ENCODE measurements at places on chromosomes 4 and X.
A peak's percentile ranks its signal among the peaks of the same experiment; 100 is the strongest.

DNA sequence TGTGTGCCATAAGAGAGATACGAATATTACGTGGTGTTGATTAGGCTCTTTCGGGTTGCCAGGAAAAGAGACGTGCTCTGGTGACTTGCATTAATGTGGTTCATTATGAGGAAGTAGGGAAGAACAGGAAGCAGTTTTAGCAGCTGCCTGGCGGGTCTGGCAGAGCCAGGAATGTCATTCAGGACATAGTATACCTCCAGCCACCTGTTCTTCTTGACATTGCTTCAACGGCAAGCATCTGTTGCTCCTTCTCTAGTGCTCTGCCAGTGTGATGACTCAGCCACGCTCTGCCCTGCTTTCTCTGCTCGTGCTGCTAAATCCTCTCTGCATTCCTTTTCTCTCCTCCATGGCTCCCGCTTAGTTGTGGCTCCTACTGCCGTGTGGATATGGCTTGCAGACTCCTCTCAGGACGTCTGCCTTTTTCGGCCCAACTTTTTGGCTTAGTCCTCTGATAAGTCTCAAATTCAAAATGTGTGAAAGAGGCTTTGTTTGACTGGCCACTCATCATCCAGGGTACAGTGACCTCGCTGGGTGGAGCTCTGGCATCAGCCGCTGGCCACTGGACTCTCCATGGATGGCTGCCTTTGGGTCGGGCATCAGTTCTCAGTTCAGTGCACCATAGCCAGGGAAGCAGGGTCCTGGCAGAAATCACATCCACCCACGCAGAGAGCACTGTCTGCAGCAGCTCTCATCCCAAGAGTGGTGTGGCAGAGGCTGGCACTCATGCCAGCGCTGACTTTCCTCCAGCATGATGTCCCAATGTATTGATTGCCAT is 89.3 kb upstream of the KLF3 start:
- DNase-seq, result peak; percentile 80

GRCh38 chrX:9578083-9578779 is 113.4 kb downstream of the TBL1X start:
- DNase-seq, result no peak

DNA sequence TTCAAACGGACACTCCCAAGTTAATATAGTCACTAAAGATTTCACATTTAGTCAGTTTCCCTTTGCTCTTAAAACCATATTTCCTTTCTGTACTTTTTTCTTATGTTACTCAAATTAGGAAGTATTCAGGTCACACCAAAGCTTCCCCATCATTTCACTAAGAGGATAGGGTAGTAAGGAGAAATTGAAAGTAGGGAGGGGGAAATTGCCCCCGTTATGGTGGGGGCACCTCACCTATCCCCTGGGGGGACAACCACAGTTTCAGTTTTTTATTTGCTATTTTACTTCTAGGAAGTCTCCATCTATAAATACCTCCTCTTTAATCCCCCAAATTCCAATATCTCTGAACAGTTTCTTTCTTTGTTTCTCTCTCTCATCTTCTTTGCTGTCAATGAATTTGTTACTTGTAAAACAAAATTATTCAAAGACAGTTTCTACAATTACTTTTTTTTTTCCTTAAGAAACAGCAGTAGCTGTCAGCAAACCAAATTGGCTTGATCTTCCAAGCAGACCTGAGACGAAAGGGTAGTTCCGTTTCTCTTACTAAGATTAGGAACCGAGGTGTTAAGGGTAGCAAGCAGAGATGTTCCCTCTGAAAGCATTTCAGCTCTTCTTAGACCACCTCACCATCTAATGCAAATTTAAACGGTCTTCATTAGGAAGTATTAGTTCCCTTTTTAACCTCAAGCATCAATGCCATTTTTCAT is 160.2 kb upstream of the KLF3 start:
- no peak for DNase-seq

DNA sequence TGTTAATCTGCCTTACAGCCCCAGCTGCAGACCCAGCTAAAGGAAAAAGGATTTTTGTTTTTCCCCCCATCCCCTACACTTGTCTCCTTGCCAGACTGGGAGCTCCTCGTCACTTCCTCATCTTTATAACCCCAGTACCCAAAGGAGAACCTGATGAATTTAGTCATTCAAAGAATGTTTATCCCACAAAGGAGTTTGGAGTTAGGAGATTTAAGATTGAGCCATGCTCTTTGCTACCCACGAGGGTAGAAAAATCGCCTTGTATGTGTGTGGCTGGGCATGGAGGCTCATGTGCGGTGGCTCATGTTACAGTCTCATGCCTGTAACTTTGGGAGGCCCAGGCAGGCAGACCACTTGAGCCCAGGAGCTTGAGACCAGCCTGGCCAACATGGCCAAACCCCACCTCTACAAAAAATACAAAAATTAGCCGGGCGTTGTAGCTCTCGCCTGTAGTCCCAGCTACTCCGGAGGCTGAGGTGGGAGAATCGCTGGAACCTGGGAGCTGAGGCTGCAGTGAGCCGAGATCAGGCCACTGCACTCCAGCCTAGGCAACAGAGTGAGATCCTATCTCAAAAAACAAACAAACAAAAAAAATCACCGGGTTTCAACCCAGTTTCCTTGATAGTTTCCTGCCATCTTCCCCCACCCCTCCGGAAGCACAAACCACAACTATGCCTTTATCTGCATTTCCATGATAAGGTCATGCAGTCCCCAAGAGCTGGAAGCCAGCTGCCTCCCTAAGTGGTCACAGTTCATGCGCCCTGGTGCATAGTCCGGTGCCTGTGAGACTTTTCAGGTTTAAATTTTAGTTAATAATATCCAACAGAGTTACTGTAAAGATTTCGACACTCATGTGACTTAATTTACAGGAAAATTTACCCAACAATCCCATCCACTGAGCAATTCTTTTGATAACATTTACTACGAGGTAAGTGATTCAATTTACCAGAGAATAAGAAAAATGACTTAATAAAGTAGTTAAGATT is 1.5 kb downstream of the CFAP97 start:
- peak; percentile 49 for DNase-seq

GRCh38 chr4:113537628-113538027 is 223.9 kb downstream of the CAMK2D start:
- DNase-seq, result no peak

GRCh38 chr4:24260133-24260715 is 324.1 kb downstream of the DHX15 start:
- no peak for DNase-seq

GRCh38 chr4:24968278-24968677 is 55.4 kb upstream of the CCDC149 start:
- DNase-seq, result no peak

GRCh38 chr4:41204400-41204978 is 9.9 kb downstream of the APBB2 start:
- DNase-seq, result peak; percentile 98

- DNase-seq, result no peak
These were observed 1.2 kb downstream of the TLR6 start for GRCh38 chr4:38855466-38855865.

DNA sequence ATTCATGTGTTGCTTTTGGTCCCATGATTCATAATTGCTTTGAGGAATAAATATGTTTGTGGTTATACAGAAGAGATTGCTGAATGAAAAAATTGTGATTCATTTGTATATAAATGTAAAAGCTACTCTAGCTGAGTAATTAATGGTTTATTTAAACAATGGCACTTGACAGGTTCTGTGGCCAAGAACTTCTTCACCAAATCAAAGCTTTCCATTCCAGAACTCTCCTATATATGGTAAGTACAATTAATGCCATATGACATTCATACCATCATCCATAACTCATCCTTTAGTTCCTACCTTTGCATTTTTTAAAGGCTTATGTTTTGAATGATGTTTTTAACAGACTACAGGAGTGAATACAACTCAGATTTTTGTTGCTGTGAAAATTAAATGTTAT is 105.8 kb downstream of the REPS2 start:
- no peak for DNase-seq

DNA sequence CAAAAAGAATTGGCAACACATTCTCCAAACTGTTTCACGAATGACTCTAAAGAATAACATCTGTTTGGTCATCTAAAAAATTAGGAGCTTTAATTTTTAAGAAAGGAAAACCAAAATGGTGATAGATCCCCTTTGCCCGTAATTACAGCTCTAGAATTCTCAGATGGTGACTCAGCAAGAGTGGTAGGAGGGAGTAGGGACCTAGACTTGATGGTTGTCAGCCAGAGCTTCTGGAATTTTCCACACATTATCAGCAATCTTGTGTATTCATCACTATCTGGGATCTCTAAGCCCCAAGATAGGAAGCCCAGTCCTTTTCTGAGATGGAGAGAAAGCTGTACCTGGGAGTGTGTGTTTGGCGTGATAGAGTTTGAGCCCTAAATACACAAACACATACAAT is 103.9 kb upstream of the RAB40AL start:
- no peak for DNase-seq

DNA sequence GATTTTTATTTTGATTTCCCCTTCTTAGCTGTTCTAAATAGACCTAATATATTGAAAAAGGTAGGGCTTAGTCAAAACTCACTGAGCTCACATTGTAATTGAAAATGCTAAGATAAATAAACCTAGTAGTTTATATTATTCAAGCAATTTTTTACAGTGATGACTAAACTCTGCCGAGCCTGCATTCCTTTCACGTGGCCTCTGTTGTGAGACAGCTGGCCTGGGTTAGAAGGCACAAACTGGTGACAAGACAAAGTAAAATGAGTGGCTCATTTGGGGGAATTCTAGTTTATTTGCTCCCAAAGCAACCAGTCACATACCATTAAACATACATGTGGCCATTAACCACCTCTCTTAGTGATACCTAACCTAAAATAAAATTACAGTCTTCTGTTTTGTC is 169.4 kb upstream of the TEX13C start:
- no peak for DNase-seq

DNA sequence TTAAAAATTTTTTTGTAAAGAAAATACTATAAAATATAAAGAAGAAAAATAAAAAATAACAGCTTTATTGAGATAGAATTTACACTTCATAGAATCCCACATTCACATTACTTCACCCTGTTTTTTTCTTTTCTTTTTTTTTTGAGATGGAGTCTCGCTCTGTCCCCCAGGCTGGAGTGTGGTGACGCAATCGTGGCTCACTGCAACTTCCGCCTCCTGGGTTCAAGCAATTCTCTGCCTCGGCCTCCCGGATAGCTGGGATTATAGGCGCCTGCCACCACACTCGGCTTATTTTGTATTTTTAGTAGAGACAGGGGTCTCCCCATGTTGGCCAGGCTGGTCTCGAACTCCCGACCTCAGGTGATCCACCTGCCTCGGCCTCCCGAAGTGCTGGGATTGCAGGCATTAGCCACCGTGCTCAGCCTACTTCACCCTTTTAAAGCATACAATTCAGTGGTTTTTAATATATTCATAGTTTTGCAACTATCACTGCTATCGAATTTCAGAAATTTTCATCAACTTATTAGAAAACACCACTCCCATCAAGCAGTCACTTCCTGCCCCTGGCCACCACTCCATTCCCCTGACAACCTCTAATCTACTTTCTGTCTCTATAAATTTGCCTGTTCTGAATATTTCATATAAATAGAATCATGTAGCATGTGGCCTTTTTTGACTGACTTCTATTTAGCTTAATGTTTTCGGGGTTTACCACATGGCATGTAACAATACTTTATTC is 48.7 kb downstream of the TMEM131L start:
- DNase-seq, result no peak

DNA sequence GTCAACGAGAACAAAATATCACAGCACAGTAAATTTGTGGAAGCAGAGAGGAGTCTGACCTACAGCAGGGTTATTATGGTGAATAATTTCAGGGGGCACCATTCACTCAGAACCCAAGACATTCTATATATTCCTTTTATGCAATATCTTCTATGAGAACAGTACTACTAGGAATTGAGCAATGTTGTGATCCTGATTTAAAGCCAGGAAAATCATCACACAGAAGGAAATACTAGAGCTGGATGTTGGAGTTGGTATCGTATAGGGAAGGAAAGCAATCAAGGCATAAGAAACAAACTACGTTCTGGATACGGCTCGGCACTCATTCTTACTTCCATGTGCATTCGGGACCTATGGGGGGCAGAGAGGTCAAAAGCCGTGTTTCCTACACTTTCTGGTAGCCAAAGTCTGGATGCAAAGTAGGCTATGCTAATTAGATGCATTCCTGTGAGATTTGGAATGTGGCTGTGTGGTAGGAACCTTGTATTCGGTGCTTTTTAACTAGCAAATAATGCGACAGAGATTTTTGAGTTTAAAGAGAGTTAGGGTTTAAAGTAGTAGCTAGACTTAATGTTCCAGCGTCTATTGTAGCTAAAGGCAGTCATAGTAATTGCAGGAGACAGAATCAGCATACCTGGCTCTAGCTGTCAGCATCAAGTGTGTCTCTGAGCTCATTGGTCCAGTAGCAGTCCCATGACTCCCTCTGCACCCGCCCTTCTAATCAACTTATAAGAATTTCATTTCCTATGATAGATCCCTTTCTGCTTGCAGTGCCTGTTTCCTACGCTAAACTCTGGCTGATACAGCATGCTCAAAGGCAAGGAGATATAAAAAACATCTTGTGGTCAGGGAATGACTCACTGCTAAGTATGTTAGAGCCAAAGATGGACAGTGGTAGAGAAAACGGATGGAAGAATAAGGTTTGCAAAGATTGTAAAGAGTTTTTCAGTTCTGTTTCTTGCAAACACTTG is 43.3 kb upstream of the PDGFC start:
- no peak for DNase-seq

DNA sequence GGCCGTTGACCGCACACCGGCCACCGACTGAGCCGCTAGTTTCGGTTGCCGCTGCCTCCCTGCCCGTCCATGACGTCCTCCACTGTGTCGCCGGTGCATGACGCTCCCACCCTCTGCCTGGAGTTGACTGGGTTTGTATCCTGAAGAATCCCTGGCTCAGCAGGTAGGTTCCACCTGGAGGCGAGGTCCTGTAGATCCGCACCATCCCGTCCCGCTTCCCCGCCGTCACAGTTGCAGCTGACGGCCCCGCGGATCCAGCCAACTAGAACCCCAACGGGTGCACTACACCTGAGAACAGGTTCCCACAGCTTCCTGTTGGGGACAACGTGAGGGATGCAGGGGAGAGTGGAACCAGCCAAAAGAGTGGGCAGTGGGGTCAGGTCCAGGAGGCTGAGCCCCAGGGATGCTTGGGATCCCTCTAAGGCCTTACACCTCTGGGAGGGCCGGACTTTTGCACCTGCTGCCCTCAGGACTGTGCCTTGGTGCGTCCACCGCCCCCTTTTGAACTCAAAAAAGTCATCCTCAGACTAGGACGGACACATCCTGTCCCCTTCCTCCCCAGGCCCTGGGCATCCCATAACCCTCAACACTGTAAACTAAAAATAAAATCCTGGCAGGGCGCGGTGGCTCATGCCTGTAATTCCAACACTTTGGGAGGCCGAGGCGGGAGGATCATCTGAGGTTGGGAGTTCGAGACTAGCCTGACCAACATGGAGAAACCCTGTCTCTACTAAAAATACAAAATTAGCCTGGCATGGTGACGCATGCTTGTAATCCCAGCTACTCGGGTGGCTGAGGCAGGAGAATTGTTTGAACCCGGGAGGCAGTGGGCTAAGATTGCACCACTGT is 1.1 kb upstream of the SLBP start:
- DNase-seq, result no peak

DNA sequence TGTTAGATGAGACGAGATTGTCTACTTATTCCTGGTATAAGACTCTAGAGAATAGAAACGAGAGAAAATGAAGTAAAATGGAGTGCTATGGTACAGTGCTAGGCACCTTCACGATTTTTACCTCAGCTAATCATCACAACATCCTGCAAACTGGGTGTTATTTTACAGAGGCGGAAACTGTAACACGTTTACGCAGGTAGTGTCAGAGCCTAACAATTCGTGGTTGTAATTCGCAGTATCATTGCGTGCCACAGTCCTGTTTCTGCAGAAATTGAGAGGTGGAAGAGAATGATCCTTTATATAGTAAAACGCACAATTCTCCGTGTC is 383 bp upstream of the TBC1D19 start:
- DNase-seq, result no peak

GRCh38 chr4:141132072-141132708 is 1.1 kb downstream of the RNF150 start:
- DNase-seq, result peak; percentile 57

Measured in thyroid gland (tissue), 4 donors.